ENCODE measurements at places on chromosomes 5 and 9. TPM values are rescaled to one million over a fixed set of nuclear protein-coding genes. Genes with fewer than 3 reads are reported as not detected.

The PNPLA7 gene
- 17.3 TPM for total RNA-seq

The PTCH1 gene
- total RNA-seq = 6.6 TPM

The PTBP3 gene
- total RNA-seq = 50.5 TPM

- H3K4me1 ChIP-seq = no peaks in the 10 kb centered on the region
- no peaks in the 10 kb centered on the region for H3K27me3 ChIP-seq
- DNase-seq = no peak
- no peak overlapping the region for H3K4me3 ChIP-seq
- H3K27ac ChIP-seq = no peak overlapping the region
These were observed 159.2 kb downstream of the ARRDC3 start for GRCh38 chr5:91223886-91224285.

- H3K36me3 ChIP-seq = no peaks in the 10 kb centered on the region
- no peaks in the 10 kb centered on the region for H3K27me3 ChIP-seq
- H3K4me1 ChIP-seq = no peaks in the 10 kb centered on the region
- peak within 1 kb of the TSS; percentile 77 for H3K4me3 ChIP-seq
These were observed at the start of gene FAM221B for GRCh38 chr9:35828716-35829083. Gene FAM221B (minus strand): TSS chr9:35828732. CDS start chr9:35826161, 2,571 bp downstream.

All from breast epithelium (tissue), 4 donors.